Fibroblast of skin of back (primary cell): ENCODE measurements at places on chromosomes 7 and 10.
A peak's percentile ranks its signal among the peaks of the same experiment; 100 is the strongest.

- DNase-seq, result no peak
Measured at GRCh38 chr10:85618841-85619240, 747.8 kb downstream of the GRID1 start.

DNA sequence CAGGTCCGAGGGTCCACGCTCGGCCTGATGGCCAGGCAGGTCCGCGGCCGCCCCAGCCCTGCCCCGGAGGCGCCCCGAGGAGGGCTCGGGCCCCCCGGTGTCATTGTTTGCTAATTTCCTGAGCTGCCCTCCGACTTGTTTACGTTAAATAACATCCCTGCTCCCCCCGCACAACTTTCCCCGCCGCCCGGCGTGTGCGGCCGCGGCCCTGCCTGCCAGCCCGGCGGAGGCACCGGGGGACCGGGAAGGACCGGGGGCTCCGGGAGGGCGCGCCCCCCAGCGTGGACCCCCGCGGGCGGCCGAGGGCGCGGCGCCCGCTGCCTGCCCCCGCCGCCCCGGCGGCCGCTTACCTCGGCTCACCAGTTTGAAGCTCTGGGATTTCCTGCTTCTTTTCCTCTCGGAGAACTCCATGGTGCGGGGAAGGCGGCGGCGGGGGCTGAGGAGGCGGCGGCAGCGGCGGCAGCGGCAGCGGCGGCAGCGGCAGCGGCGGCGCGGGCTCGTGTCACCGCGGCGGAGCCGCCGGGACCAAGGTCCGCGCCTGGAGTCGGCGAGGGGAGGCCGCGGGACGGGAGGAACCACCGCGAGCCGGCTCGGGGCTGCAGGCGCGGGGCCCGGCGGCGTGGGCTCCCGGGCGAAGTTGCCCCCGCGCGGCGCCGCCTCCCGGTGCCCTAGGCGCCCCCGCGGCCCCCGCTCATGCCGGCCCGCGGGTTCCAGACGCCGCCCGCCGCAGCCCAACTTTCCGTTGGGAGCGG, 515 bp downstream of the BEND7 start:
- peak; percentile 15 for DNase-seq

DNA sequence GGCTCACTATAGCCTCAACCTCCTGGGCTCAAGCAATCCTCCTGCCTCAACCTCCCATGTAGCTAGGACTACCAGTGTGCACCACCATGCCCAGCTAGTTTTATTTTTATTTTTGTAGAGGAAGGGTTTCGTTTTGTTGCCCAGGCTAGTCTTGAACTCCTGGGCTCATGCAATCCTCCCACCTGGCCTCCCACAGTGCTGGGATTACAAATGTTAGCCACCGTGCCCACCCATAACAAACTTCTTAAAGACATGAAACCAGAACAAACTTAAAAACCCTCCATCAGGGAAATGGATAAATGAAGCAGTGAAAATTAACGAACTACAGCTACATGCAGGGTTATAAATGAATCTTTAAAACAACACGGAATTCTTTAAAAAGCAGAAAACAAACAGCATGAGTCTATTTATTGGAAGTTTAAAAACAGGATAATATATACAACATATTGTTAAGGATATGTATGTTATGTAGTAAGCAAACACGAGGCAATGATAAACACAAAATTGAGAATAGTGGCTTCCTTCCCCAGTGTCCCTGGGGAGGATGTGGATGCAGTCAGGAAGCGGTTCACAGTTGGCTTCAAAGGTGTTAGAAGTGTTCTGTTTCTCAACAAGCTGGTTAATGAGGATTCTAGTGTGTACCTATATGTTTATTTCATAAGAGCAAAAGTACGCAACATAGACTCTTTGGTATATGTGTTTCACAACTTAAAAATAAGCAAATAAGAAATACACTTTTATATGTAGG, 128.2 kb upstream of the IMMP2L start:
- no peak for DNase-seq

DNA sequence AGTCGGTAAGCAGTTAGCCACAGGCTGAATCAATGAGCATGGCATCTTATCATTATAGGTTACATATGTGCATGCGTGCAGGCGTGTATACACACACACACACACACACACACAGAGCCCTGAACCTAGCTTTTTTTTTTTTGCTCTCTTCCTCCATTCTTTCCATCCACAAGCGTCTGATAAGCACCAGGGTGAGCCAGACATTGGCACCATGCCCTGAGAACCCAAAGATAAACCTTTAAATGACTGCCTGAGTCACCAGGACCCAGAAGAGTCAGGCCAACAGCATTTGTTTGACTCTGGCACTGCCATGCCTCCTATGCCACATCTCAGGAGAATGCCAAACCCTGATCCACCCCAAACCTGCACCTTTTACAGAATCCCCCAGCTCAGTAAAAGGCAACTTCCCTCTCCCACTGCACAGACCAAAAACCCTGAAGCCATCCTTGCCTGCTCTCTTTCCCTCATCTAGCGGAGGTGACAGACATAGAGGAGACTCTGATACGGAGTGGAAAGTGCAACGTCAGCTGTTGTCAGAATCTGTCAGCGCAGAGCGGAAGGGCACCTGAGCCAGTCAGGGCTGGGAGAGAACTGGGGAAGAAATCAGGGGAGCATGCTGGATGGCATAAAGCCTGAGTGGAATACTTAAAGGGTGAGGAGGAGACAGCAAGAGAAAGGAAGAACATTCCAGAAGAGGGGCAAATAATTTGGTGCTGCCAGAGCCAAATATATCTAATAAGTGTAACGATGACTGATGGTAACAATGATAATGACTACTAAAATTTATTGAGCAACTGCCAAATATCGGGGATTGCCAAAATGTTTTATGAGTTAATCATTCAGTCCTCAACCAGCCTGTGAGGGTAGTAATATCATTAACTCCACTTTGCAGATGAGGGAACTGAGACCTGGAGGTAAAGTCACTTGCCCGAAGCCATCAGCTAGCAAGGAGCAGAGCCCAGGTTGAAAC, 3.2 kb downstream of the PARP12 start:
- DNase-seq, result peak; percentile 95

GRCh38 chr10:18409599-18410397, 241.6 kb downstream of the NSUN6 start:
- no peak for DNase-seq

GRCh38 chr10:25467881-25468280, 293.1 kb downstream of the GPR158 start:
- no peak for DNase-seq

DNA sequence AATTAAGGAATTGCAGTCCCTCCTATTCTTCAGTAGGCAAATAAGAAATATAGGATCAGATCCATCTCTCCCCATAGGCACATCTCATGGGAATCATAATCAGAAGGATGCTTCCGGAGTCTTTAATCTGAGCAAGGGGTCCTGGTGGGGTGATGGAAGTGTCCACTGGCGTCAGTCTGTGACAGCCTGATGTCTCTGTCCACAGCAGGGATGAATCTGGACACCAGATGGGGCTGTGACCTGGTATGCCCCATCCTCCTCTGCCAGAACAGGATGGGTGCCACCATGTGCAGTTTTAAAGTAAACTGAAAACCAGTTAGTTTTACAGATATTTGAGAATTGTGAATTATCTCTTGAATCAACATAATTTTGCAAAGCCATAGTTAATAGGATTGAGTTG, 148.7 kb downstream of the C1GALT1 start:
- DNase-seq, result no peak

DNA sequence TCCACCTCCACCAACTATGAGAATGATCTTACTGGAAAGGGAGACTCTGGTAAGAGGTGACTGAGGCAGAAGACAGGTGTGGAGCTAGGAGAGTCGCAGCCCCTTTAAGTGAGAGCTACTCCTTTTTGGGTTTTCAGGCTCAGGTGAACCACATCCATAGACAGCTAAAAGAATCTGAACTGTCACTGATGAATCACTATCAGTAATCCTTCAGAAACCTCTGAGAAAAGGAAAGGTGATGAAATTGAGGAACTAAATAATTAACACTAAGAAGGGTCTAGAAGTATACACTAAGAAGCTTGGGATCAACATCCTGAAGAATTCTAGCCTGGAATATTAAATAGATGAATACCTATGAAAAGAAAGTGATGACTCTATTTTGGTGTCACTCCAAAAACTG, 83.0 kb downstream of the SORBS1 start:
- no peak for DNase-seq

GRCh38 chr10:810351-810846, 120.9 kb upstream of the DIP2C start:
- peak; percentile 33 for DNase-seq

DNA sequence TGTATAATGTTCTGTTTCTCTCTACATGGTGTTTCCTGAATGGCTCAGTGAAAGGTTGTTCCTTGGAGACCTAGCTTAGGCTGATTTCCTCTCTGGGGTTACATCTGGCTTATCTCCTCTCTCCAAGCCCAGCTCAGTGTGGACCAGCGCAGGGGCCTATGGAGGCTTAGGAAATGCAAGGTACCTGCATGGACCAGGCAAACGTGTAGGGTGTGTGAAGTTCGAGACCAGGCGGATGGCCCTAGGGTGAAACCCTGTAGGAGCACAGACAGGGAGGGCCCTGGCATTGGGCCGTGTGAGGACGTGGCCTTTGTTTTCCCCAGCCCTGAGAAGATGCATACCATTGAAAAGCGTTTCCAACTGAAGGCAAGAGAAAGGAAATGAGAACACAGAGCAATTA, 59.0 kb downstream of the DOCK1 start:
- DNase-seq, result no peak
